ENCODE measurements at places on chromosomes 3 and 15. TPM values are rescaled to one million over a fixed set of nuclear protein-coding genes. Genes with fewer than 3 reads are reported as not detected.
A peak's percentile ranks its signal among the peaks of the same experiment; 100 is the strongest.

DNA sequence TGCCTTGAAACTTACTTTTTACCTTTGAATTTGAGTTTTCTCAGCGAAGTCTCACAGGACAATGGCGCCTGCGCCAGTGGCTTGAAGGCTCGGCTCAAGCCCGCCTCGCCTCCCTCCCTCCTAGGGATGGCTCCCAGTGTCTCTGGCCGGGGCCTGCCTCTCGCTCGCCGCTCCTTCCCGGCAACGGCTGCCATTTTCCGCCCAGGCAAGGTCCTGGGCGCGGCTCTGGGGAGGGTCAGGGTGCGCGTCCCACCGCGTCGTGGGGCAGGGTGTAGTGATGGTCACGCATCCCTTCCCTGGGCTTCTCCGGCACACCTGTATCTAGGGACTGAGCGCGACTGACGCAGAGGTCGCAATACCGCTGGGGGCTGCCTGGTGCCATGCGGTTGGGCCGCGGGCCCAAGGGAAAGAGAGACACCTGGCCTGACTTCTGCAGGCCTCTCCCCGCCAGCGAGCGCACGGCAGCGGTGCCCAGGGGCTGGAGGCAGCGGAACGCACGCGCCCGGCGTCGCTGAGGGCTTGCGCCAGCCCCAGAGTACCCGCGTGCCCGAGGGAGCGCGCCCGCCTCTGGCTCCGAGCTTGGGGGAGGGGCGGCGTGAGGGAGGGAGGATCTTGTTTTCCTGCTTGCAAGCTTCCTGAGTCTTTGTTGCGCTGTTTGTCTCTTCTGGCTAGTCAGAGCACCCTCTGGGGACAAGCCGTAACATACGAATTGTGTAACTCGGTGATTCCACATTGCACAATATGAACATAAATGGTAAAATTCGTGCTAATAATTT is 20.7 kb upstream of the FEM1B start:
- DNase-seq: peak; percentile 59
- peaks cover 8% of the 10 kb centered on the region for H3K4me1 ChIP-seq
- H3K4me3 ChIP-seq: peak overlapping the region; percentile 79
- H3K27ac ChIP-seq: peak overlapping the region; percentile 60

DNA sequence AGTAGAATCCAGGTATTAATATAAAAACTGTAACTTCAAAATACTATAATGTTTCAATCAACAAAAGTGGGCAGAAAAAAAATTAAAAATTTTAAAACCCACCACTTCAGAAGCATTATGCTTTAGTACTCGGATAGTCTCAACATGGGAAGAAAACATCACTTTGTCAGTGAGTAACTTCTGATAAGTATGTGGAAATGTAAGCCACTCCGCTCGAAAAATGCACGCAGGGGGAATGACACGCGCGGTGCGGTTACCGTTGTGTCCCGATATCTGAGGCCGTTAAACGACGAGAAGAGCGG is 656 bp downstream of the NGLY1 start:
- no peaks in the 10 kb centered on the region for H3K27me3 ChIP-seq
- peak overlapping the region; percentile 74 for H3K4me3 ChIP-seq
- no peak for DNase-seq

LRRC57 gene
- total RNA-seq: 15.3 TPM

GRCh38 chr3:114441386-114441785 is 147.6 kb downstream of the TIGIT start:
- DNase-seq: no peak
- H3K4me3 ChIP-seq: no peak overlapping the region
- H3K27me3 ChIP-seq: no peaks in the 10 kb centered on the region
- peaks cover 31% of the 10 kb centered on the region for H3K4me1 ChIP-seq
- H3K36me3 ChIP-seq: no peaks in the 10 kb centered on the region

GRCh38 chr15:60339236-60339635 is 58.5 kb downstream of the ANXA2 start:
- no peak overlapping the region for H3K27ac ChIP-seq
- no peaks in the 10 kb centered on the region for H3K36me3 ChIP-seq
- H3K4me3 ChIP-seq: no peak overlapping the region
- no peaks in the 10 kb centered on the region for H3K27me3 ChIP-seq

ZNF197 gene
- 20.0 TPM for total RNA-seq

DNA sequence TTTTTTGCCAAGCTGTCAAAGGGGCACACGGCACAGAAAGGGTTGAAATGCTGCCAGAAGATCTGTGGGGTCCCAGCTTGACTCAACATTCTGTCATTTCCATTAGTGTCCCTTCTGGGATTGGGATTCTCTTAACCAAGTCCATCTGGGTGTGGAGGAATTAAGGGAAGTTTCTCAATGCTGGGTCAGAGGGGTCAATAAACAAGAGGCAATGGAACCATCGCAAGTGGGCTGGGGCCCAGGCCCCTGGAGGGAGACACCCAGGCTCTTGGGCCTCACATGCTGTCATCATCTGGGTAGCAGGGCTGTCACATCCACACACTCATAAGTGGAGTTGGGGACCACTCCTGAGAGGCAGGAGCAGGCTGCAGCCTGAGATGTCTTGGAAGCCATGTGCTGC is 8.1 kb upstream of the APOD start:
- H3K4me3 ChIP-seq: no peak overlapping the region
- H3K4me1 ChIP-seq: no peaks in the 10 kb centered on the region
- no peaks in the 10 kb centered on the region for H3K36me3 ChIP-seq
- no peak overlapping the region for H3K27ac ChIP-seq
- no peak for DNase-seq
- no peaks in the 10 kb centered on the region for H3K27me3 ChIP-seq

PAK2 gene
- 41.7 TPM for total RNA-seq

DNA sequence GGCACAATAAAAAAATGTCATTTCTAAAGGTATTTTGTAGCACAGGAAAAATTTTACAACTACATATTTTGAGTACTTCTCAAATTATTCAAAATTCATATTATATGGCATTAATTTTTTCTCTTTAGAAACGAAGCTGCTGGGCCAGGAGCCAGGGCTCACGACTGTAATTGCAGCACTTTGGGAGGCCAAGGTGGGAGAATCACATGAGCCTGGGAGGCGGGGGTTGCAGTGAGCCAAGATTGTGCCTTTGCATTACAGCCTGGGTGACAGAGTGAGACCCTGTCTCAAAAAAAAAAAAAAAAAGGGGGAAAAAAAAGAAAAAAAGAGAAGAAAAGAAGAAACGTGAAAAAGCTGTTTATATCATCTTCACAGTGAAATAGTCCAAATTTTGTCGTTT is 62.0 kb downstream of the CADM2 start:
- H3K27me3 ChIP-seq: no peaks in the 10 kb centered on the region
- DNase-seq: no peak

DNA sequence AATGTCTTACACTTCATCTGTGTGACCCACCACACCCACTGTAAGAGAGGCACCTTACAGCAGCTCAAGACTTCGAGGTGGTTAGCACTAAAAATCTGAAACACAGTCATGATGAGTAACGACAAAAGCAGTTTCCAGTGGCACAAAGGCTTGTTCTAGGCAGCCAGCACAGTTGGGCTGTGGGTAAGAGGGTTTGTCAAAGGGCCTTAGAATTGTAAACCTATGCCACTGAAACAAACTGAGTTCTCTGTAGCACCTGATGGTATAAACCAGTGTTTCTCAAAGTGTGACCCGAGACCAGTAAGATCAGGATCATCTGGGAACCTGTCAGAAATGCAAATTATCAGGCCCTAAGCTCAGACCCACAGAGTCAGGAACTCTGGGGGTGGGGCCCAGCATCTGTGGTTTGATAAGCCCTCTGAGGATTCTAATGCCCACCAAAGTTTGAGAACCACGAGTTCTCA is 36.5 kb downstream of the DAPK2 start:
- H3K36me3 ChIP-seq: no peaks in the 10 kb centered on the region
- no peaks in the 10 kb centered on the region for H3K27me3 ChIP-seq
- H3K27ac ChIP-seq: no peak overlapping the region
- DNase-seq: no peak

GRCh38 chr3:165725296-165725695 is 111.9 kb downstream of the BCHE start:
- H3K27ac ChIP-seq: no peak overlapping the region
- H3K36me3 ChIP-seq: no peaks in the 10 kb centered on the region
- no peak overlapping the region for H3K4me3 ChIP-seq

CFAP91 gene
- total RNA-seq: not detected

CTXN2 gene
- not detected for total RNA-seq

DNA sequence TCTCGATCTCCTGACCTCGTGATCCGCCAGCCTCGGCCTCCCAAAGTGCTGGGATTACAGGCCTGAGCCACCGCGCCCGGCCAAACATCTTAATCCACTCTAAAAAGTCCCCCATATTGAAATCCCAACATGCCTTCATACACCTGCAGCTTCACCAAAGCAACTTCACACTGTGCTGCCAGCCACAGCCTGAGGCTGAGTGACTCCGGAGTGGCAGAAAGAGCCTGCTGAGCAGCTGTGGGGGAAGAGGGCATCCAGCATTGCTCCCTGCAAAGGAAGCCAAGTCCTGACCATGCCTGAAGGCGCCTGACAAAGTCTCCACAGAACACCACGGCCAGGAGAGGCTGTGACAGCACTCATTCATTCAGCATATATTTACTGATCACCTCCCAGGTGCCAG is 21.6 kb upstream of the VGLL4 start:
- H3K4me3 ChIP-seq: no peak overlapping the region
- H3K27ac ChIP-seq: no peak overlapping the region
- H3K27me3 ChIP-seq: no peaks in the 10 kb centered on the region
- no peak for DNase-seq

DNA sequence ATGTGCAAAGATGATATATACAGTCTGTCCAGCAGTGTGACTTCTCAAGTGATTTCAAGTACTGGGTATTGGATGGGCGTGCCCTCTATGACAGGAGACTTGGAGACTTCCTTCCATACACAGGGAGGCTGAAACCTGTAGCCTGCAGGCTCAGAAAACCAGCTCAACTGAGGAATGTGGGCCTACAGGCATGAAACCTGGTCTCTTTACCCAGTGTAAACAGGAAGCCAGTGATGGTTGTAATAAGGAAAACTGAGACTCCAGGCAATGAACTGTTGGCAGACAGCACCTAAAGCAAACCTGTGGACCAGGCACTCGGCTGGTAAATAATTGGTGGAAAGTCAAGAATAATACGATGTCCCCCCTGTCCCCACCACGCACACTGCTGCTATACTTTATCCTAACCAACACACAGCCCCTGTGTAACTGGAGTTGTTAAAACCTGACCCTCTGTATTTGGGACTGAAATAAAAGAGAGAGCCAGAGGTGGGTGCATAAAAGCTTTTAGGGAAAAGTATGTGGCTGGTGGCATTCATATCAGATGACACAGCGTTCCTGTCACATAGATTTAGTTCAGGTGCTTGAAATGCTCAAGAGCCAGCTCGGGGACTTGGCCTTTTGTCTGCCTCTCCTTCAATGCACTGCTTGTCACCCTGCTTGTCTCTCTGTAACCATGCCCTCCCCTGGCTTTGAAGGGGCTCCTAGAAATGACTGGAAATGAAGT is 144.7 kb downstream of the TPRG1 start:
- peaks cover 4% of the 10 kb centered on the region for H3K4me1 ChIP-seq
- no peaks in the 10 kb centered on the region for H3K36me3 ChIP-seq
- no peak overlapping the region for H3K27ac ChIP-seq
- no peak for DNase-seq

NUDT16 gene
- 41.2 TPM for total RNA-seq

CCR5 gene
- total RNA-seq: 0.95 TPM

SST gene
- total RNA-seq: not detected

GRCh38 chr15:90011705-90012104 is 10.6 kb downstream of the ZNF710 start:
- H3K4me1 ChIP-seq: peaks cover 4% of the 10 kb centered on the region
- H3K27me3 ChIP-seq: no peaks in the 10 kb centered on the region
- H3K27ac ChIP-seq: no peak overlapping the region
- no peak for DNase-seq
- H3K36me3 ChIP-seq: no peaks in the 10 kb centered on the region

DNA sequence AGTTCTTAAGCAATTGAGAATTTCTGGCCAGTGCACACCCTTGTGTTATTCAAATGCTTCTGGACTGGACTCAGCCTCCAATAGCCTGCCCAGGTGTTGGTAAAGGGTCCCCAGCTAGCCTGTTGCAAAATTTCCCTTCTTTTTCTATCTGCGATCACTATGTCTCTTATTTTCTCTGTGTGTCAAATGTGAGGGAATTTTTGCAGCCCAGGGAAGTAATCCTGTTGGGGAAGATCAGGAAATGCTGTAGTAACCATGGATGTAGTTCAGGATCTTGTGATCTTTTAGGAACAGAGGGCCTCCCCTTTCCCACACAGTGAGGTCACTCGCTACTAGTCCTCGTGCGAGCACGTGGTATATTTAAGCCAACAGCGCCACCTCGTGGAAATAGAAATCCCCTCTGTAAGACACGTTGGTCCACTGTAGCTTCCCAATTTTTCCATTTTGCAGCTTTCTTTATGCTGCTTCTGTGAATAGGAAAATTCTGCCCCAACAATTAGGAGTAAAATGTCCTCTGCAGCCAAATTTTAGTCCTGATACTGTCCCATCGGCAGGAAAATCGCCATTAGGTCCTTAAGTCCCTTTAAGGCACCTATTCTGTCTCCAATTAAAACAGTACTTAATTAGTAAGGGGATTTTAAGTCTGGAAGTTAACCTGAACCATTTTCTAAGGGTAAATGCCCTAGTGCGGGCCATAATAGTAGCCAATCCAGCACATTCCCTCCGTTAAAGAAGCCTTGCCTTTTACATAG is 4.0 kb upstream of the SMCO1 start:
- no peak overlapping the region for H3K27ac ChIP-seq
- H3K36me3 ChIP-seq: no peaks in the 10 kb centered on the region
- no peak for DNase-seq
- H3K27me3 ChIP-seq: no peaks in the 10 kb centered on the region
- H3K4me1 ChIP-seq: no peaks in the 10 kb centered on the region

NANOGP8 gene
- total RNA-seq: 0.81 TPM

GRCh38 chr3:55505776-55506175 is 18.7 kb upstream of the WNT5A start:
- no peaks in the 10 kb centered on the region for H3K36me3 ChIP-seq
- no peak for DNase-seq
- no peaks in the 10 kb centered on the region for H3K27me3 ChIP-seq

NPAP1 gene
- not detected for total RNA-seq

CAMP gene
- not detected for total RNA-seq

CDV3 gene
- total RNA-seq: 190 TPM

MYL3 gene
- total RNA-seq: not detected

- DNase-seq: no peak
- H3K4me1 ChIP-seq: peaks cover 22% of the 10 kb centered on the region
- H3K27me3 ChIP-seq: no peaks in the 10 kb centered on the region
- no peak overlapping the region for H3K27ac ChIP-seq
- H3K36me3 ChIP-seq: no peaks in the 10 kb centered on the region
- H3K4me3 ChIP-seq: no peak overlapping the region
These were observed 17.1 kb downstream of the ISG20 start for GRCh38 chr15:88655800-88656488.

- no peak overlapping the region for H3K27ac ChIP-seq
- no peak for DNase-seq
- no peaks in the 10 kb centered on the region for H3K27me3 ChIP-seq
These were observed 196.4 kb upstream of the HES1 start for GRCh38 chr3:193939527-193939926.

HRG gene
- not detected for total RNA-seq

All from thoracic aorta (tissue), 2 donors.